ENCODE measurements at places on chromosomes 13 and 19. TPM values are rescaled to one million over a fixed set of nuclear protein-coding genes. Genes with fewer than 3 reads are reported as not detected.

POU2F2 gene
- total RNA-seq: 0.70 TPM

DNAJB1 gene
- 48.1 TPM for total RNA-seq

DNA sequence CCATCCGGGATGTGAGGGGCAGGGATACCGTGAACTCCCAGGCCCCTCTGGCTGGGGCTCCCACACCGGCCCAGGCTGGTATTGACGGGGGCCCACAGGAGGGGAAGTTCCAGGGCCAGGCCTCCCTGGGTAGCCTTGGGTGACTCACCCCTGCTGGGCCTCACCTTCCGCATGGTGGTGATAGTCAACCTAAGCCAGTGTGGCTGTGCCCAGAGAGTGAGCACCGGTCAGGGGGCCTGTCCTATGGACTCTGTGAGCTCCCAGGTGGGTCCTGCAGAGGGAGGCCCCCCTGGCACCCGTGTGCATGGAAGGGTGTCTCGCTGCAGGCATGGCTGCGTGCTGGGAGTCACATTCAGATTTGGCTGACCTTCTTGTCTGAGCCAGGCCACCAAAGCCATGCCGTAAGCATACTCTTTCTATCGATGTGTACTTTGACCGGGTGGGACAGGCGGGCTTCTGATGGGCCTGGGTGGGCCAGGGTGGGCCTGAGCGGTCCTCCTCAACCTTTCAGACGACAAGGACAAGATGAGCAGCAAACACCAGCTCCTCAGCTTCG, 27.6 kb downstream of the DHX34 start:
- H3K27me3 ChIP-seq: no peaks in the 10 kb centered on the region
- peak overlapping the region; percentile 46 for H3K27ac ChIP-seq
- H3K36me3 ChIP-seq: peaks cover 99% of the 10 kb centered on the region

DNA sequence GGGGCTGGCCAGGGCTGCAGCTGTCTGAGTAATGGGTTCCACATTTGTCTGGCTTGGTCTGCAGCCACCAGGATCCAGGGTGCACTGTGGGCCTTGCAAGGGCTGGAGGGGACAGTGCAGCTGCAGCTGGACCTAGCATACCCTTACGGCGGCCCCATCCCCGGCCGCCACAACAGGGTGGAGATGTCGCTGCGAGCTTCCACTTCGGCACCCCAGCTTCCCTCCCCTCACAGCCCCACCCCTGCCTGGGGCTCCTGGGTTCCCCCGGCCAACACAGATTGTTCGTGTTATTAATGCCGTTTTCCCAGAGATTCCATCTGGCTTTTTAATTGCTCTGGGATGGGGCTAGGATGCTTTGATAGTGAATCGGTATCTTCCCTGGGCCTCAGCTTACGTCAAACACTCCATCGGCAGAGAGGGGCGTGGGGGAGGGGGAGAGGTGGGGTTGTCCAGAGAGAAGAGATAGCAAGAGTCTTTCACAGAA, 5.8 kb downstream of the CEBPA start:
- H3K4me3 ChIP-seq: no peak overlapping the region
- H3K4me1 ChIP-seq: peaks cover 9% of the 10 kb centered on the region
- DNase-seq: no peak
- H3K36me3 ChIP-seq: no peaks in the 10 kb centered on the region
- no peak overlapping the region for H3K27ac ChIP-seq

IGFL2 gene
- not detected for total RNA-seq

- H3K36me3 ChIP-seq: peaks cover 15% of the 10 kb centered on the region
- no peak overlapping the region for H3K27ac ChIP-seq
- no peak overlapping the region for H3K4me3 ChIP-seq
- peaks cover 5% of the 10 kb centered on the region for H3K4me1 ChIP-seq
- DNase-seq: no peak
- H3K27me3 ChIP-seq: no peaks in the 10 kb centered on the region
Measured at GRCh38 chr19:6453951-6454565, 5.5 kb downstream of the SLC25A23 start.

DNA sequence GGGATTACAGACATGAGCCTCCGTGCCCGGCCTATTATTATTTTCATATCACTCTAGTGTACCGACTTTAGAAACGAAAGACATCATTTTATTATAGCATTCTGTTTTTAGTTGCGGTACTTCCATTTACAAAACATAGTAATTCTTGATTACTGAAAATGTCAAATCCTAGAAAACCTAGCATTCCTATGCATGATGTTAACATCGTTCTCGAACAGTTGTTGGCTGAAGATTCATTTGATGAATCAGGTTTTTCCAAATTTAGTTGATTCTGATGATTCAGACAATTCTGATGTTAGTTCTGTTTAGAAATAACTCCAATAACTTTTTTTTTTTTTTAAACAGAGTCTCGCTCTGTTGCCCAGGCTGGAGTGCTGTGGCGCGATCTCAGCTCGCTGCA, 11.5 kb upstream of the MTRF1 start:
- DNase-seq: no peak
- no peak overlapping the region for H3K27ac ChIP-seq

- DNase-seq: peak; percentile 66
- H3K36me3 ChIP-seq: no peaks in the 10 kb centered on the region
- peaks cover 15% of the 10 kb centered on the region for H3K4me1 ChIP-seq
Measured at GRCh38 chr19:610801-611480, 21.3 kb downstream of the HCN2 start.

- H3K4me3 ChIP-seq: no peak overlapping the region
- H3K27me3 ChIP-seq: no peaks in the 10 kb centered on the region
- no peak for DNase-seq
- H3K4me1 ChIP-seq: no peaks in the 10 kb centered on the region
- H3K27ac ChIP-seq: no peak overlapping the region
Measured at GRCh38 chr13:46296115-46296822, 84.5 kb downstream of the LRRC63 start.

GRCh38 chr19:11421371-11422098, 2.4 kb upstream of the RGL3 start:
- no peaks in the 10 kb centered on the region for H3K36me3 ChIP-seq
- H3K4me3 ChIP-seq: peak overlapping the region; percentile 23
- peaks cover 30% of the 10 kb centered on the region for H3K4me1 ChIP-seq
- peaks cover 59% of the 10 kb centered on the region for H3K27me3 ChIP-seq
- peak; percentile 38 for DNase-seq
- peak overlapping the region; percentile 66 for H3K27ac ChIP-seq

DHDH gene
- not detected for total RNA-seq

Data from heart right ventricle (tissue), 16 donors.